ENCODE measurements at places on chromosomes 5 and 9.

- DNase-seq, result no peak
Observed at GRCh38 chr5:9739135-9739534, 109.0 kb upstream of the TAS2R1 start.

DNA sequence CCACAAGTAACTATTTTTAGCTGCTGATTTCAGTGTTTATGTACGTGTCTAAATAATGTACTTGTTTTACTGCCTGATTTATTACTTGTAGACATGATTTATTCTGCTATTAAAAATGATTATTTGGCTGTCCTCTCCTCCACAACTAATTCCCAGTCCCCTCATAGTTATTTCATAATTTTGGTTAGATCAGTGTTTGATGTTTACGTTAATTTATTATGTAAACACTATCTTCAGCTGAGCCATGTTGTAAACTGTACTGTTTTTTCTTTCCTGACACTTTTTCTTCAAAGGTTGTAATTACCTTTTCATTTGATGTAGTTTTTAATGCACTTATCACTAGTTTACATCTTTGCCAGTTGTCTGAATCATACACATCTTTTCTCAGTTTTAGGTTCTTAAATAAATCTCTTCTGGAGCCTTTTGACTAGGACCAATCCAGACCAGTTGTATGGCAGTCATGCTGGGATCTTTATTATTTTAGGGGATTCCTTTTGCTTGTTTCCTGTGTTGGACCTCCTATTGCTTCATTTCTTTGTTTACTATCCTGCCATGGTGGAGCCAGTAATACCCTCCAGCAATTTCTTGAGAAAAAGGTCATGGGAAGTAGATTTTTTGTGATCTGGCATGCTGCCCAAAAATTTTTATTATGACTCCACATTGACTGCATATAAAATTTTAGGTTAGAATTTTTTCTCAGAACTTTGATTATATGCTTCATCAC, 16.1 kb downstream of the AP3S1 start:
- no peak for DNase-seq

DNA sequence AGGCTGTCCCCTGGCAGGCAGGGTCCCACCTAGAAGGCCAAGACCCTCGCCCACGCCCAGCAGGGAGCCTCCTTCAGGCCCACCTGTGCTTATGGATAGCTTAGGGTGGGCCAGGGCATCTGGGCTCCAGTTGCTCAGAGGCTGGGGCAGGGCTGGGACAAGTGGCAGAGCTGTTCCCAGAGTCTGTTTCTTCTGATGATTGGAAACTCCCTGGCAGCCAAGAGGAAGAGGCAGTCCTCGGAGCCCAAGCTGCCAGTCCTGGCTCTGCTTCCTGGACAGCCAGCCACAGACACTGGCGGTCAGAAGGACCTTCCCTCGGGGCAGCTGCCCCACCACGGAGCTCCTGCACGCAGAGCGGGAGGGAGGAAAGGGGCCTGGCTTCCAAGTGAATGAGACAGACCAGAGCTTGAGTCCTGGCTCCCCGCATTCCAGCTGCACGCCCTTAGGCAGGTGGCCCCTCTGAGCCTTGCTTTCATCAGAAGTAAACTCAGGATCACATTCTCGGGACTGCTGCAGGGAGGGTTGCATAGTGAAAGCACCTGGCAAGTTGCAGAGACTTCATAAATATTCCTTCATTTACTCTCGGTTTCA, 37.9 kb upstream of the GABRP start:
- peak; percentile 99 for DNase-seq

DNA sequence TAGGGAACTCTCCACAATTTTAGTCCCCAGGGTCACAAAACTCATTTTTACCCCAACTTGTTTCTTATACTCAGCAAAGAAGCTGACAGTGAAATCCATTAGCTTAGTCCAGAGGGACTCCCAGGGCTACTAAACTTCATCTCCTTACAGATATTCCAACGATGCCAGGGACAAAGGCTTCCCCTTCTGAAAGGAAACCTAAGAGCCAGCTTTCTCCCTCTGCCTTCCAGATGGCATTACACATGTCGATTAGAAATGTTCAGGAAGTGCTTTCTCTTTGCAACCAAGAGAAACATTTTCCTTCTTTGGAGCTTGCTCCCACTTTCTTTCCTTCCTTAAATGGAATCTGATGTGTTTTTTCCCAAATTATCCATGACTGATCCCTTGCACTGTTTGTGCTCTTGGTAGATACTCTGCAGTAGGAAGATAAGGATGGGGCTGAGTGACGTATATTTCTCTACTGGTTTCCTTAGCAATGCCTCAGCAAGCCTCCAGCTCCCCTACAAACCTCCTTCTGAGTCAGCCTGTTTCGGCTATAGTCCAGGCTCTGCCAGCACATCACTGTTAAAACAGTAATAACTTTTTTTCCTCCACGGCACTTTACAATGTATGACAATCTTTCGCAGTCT, 43.0 kb upstream of the HTR4 start:
- DNase-seq, result no peak

- DNase-seq, result peak; percentile 55
Observed at GRCh38 chr9:119810645-119811429, 441.6 kb upstream of the BRINP1 start.

- DNase-seq, result peak; percentile 18
Observed at GRCh38 chr9:113705306-113705927, 170.7 kb upstream of the ZNF618 start.

GRCh38 chr5:144142139-144142823, 28.2 kb downstream of the YIPF5 start:
- DNase-seq, result no peak

GRCh38 chr5:103262422-103262871, 3.9 kb downstream of the MACIR start:
- DNase-seq, result no peak

DNA sequence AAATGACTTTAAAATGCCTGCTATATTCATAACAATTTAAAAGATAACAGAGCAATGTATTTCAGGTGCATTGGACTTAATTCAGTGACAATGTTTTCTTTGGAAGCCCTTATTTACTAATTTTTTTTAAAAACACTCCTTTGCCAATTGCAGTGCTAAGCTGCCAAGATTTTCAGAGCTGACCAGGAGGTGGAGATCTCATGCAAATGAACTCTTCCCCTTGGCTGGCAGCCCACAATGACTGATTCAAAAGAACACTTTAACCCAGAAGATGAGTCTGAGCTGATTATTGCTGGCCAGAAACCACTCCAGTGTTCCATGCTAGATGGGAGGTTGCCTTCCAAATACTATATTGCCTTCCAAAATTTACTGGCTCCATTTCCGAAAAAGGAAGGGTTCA, 128.3 kb upstream of the CCNH start:
- peak; percentile 57 for DNase-seq

DNA sequence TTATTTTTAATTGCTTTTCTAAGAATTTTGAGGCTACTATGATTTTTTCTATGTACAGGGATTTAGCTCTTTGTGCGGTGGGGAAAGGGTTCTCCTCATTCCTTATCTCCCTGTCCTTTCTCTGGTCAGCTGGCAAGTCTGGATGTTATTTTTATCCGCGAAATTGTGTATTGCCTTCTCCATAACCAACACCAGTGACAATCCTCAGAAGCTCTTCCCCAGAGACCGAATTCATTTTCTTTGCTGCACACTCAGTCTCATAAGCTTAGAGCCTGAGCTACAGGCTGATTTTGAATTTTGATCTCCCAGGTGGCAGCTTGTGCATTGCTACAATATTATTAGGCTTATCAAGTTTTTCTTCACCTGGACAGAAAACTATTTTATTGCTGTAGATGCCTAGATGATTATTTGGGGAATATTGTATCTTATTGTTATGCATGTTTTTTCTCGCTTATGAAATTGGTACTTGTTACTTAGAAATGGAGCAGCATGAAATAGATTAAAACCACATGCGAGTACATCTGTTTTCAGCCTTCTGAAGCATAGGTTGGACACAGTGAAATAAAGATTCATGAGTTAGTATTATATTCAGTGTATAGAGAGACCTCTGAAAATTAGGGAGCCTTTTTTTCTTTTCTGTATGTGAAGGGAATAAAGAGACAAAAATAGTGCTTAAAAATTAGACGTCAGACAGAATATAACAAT, 27.3 kb downstream of the CPEB4 start:
- no peak for DNase-seq

Data from islet precursor cell (in vitro differentiated cells).